ENCODE measurements at places on chromosomes 1 and 21.

- no peak for DNase-seq
Measured at GRCh38 chr21:44986471-44987291, 46.9 kb downstream of the SLX9 start.

GRCh38 chr1:1058921-1059493 is 15.1 kb downstream of the RNF223 start:
- DNase-seq = no peak

GRCh38 chr1:198088360-198089071 is 68.3 kb upstream of the NEK7 start:
- peak; percentile 42 for DNase-seq

DNA sequence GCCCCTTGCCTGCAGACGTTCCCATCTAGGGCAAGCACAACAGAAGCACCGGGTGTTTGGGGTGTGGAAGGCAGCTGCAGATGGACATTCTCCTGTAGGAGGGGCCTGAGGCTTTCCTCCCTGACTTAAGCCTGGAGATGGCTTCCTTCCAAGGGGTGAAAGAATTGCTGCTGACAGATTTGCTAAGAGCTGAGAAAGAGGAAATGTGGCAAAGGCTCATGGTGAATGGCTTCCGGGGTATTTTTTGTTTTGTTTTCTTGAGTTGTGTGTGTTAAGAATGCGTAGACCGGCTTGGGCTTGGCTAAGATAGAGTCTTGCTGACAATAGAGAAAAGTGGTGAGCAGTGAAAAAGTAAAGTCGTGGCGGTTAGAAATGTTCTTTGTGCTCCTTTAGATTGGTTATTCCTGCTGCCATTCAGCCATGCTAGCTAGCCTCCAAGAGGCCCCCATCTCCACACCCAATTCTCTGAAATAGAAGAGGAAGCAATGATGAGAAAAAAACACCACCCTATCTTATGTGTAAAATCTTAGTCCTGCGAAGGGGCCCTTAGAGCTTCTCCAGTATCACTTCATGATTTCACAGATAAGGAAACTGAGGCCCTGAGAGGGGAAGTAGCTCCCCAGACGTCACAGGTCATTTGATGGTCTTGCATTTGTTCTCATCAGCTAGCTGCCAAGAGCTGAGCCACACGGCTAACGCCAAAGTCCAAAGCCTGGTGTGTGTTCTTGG is 36.9 kb downstream of the EIF2D start:
- peak; percentile 49 for DNase-seq

GRCh38 chr1:164308101-164308500 is 250.9 kb upstream of the PBX1 start:
- no peak for DNase-seq

DNA sequence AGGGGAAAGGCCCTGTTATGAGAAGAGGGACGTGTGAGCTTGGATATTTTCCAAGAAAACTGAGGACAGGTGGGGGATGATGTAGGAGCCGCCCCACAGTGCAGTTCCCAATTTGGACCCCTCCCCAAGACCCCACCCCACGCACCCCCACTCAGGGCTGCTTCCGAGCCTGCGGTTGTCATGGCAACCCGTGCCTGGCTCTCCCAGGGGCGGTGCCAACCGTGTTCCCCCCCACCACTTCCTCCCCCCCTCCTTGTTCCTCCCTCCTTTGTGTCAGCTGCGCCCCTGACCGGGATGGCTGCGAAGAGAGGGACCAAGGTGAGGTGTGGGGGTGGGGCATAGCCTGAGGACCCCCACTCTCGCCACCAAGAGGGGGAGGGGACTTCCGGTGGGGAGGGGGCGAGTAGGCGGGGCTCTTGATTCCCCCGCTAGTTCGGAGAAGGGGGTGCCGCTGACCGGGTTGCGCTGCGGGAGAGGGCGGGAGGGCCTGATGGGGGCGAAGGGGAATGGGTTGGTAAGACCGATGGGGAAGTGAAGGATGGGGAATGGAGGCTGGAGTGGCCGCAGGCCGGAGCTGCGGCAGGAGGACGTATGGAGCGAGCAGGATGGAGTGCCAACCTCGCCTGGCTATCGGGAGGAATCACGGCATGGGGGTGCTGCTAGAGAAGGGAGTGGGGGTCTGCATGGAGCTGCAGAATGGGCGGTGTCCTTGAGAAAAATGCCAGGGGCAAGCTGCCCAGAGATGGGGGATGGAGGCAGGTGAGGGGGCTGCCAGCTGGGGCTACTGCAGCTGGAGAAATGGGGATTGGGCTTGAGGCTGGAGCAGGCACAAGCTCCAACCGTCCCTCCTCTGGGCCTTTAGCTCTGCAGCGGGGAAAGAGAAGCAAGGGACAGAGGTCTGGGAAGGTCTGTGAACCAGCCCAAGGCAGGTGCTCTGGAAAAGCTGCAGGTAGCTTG is 953 bp downstream of the TRIM46 start:
- DNase-seq = no peak

DNA sequence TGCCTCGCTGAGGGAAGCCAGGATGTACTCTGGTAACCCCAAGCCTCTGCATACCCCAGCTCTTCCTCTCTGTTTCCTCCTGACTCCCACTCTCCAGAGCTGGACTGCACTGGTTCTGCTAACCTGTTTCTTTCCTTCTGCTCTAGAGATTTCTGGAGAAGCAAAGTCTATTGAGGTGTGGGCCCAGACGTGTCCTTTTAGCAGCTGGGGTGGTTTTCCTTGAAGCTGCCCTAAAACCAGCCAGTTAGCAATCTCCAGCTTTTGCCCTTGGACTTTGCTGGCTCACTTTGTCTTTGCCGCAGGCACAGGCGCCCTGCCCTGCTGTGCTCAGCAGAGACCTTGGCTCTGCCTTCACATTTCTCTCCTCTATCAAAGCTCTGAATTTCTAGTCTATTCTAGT is 171.8 kb upstream of the IVNS1ABP start:
- DNase-seq = no peak

- DNase-seq = peak; percentile 21
Measured at GRCh38 chr1:117096951-117097408, 24.6 kb downstream of the TRIM45 start.

- no peak for DNase-seq
Measured at GRCh38 chr1:21293537-21294265, 3.4 kb upstream of the ECE1 start.

GRCh38 chr1:215878843-215879242 is 311.7 kb downstream of the KCTD3 start:
- no peak for DNase-seq

DNA sequence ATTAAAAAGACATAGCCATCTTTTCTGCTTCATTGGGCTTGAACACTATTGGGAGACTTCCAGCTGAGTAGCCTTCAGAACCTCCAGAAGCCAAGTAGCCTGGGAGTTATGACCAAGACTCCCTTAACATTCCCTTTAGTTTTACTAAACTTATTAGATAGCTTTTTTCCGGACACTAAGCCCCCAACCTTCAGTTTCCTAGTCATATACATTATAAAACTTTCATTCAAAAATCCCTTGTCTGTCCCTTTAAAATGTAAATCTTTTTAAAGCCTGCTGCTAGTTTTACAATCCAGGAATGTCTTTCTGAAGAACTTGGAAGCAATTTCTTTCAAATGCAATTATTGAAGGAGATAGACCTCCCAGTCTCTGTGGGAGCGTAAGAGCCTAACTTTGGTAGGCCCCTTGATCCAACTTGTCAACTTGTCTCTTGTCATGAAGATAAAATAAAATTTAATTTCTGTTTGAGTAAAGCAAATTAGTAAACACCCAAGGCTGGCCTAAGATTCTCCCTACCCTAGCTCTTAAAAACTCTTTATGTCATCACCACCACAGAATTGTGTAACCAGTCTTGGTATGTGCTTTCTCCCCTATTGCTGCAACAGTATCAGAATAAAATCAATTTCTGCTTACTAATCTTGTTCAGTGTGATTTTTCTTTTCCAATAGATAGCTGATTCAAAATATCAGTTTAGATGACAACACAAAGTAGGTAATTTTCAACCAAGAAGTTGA is 796.2 kb downstream of the PLA2G4A start:
- DNase-seq = no peak

DNA sequence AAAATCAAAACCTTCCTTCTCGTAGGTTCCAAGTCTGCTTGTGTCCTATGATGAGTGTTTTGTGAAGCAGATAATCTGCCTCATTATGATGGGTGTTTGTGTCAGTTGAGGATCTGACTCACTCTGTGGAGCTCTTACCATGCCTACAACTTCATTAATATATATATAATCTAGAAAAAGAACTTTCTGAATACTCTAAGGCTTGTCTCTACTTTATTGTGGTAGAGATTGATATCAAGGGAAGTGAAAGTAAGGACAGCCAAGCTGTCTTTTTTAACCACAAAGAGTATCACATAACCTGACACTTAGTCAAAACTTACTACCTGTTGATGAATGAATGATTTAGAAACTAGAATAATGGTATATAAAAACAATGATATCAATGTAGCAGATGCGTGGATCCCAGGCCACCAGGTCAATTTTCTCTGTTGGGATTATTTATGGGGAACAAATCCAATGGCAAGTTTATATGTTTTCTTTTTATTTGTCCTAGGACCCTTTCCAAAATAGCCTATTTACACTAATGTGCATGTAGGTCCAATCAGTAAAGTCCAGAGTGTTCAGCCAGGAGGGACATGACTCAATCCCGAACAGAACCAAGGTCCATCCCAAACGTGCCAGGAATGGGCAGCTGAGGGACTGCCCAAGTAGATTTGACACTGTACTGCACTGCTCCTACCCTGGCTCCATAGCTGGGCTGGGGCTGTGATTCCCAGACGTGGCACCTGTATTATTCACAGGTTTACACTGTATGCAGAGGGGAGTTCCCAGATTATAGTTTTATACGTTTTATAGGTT is 182.3 kb upstream of the GREM2 start:
- no peak for DNase-seq

- DNase-seq = no peak
Measured at GRCh38 chr1:219419860-219420259, 193.0 kb downstream of the ZC3H11B start.

DNA sequence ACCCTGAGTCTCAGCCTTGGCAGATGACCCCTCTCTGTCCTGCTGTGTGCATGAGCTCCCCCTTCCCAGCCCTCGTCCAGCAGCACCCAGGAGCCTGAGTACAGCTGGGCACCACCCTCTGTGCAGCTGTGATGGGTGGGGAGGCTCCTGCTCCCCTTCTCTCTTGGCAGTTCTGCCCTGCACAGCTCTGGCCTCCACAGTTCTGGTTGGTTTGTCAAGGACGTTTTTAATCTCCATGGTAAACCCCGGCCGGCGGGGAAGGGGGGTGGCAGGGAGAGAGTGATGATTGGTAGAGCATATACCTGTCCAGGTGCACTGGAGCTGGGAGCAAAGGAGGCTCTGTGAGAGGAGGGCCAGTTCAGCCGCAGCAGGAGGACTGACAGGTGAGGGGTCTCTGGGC is at the start of gene CLCNKA:
TSS of gene CLCNKA (plus strand) at position 356 of the 400 bp plus-strand sequence. CDS start 584 bp downstream, outside the sequence.
- DNase-seq = no peak

DNA sequence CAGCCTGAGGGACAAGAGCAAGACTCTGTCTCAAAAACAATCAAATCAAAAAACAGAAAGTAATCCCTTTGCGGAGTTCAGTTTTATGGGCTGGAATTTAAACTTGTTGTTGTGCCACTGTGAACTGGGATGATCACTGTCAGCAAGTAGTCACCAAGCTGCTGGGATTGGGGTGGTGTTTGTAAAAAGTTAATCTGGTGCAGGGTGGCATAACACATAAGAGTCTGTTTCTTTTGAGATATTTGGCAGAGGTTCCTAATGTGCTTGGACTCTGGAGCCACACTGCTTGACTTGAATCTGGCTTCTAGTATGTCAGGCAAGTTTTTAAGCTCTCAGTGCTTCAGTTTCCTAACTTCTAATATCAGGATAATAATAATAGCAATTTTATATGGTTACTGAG is 6.6 kb downstream of the CLIC4 start:
- no peak for DNase-seq

DNA sequence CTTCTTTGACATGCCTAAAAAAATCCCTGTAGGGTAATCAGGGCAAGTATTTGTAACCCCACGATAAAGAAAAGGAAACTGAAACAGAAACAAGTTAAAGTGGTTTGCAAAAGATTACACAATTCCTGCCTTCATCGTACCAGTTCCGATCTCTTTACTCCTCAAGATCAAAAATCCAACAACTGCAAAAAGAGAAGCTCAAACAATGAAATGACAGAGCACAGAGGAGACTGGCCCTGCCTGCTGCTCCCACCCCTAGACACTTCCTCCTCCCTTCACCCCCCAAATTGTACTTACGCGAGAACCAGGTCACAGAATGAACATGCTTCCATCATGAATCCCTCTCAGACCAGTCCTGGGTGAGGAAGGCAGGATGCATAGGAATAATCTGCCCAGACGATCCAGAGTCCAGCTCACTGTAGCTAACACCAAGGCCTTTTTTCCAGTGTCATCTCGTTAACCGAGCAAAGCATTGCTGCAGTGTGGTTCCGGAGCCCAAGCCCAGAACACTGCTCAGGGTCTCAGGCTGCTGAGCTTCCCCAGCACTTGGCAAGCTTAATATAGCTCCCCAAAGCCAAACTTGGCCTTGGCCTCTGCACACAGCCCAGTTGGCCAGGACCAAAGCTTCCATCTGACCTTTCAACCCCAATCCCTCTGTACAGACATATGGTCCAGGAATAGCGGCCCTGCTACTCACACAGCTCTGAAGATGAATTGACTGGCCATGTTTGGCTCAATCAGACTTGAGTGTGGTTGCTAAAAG is 20.3 kb downstream of the RXRG start:
- DNase-seq = no peak

DNA sequence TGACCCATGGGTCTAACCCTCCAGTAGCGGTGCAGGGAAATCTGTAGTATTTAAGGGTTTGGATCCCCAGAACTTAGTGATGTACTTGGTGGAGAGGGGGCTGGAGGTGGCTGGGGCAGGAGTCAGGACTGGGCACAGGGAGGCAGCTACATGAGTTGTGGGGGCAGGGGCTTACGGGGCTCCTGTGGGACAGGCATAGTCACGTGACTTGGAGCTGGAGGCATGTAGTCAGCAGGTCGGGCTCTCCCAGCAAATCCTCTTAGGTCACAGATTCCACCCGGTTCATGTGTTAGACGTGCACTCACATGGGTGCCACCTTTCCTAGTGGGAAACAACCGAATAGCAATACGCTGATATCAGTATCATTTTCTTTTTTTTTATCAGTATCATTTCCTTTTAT is 112.1 kb downstream of the PCP4 start:
- DNase-seq = no peak

DNA sequence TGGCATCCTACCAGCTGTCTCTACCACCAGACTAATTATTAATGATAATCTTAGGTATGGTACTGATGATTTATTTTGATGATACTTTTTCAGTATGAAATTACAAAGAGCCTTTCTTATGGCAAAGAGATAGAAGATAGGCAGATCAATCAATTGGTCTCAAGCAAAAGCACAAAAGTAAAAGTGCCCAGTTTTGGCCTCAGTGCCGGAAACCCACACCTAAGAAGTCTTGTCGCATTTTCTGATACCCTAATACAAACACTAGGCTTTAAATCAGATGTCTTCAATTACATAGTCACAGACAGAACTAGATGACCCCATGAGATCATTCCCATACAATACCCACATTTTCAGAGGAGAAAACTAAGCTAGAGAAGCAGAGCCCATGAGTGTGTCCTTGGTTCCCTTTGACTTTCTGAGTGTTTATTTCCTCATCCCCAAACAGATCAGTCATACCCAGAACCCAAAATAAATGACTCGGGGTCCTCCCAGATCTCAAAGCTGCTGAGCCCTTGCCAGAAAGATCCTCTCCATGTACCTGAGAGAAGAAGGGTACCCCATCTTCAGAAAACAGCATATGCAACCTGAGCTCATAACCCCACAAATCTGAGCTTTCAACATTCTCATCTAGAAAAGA is 7.7 kb downstream of the ITPKB start:
- no peak for DNase-seq

All from fibroblast of skin of left biceps (primary cell).